Renal cortex interstitium (tissue), 15 donors: ENCODE measurements at places on chromosomes 5 and 9. TPM values are rescaled to one million over a fixed set of nuclear protein-coding genes. Genes with fewer than 3 reads are reported as not detected.

- no peak for DNase-seq
Measured at GRCh38 chr9:131094015-131094414, 2.3 kb upstream of the AIF1L start.

DNA sequence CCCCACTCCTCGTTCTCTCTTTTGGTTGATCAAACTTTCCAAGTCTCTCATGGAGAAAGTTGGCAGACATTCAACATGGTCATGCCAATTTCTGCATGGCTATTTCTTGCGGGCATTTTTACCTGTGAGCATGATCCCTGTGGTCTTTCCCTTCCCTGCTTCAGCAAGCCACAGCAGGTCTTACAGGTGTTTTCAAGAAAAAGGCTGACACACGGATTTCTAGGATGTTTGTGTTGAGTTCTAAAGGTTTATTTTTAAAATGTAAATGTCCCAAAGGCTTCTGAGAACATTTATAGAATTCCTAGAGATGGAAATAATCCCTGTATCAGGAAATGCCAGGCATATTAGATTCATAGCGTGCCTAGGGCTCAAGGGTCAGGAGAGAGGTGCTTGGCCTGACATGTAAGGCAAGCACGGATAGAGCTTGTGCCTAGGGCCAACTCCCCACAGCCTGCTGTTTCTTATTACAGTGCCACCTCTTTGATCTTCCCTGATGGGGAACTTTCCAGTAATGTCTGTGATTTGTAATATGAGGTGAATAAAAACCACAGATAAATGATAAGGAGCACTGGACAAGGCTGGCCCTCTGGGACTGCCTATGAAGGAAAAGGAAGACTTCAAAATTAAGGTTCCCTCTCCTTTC is 79.8 kb downstream of the MUSK start:
- no peak for DNase-seq

- no peak for DNase-seq
Measured at GRCh38 chr5:40578501-40579451, 100.9 kb upstream of the PTGER4 start.

DNA sequence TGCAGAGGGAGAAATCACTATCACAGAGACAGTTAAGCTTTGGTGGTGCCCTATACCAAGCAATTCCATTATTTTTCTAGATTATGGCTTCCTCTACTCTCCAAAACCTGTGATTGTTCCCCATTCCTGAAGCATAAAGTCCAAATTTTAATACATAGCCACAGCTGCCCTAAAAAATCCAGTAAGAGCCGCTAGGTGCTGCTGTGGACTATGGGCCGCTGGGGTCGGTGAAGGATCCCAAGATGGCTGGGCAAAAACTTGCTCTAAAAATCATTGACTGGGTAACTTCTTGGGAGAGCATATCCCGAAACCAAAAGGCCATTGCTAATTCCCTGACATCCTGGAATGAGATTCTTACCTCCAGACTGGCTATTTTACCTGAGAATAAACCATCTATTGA is 245.3 kb downstream of the NFIB start:
- DNase-seq = no peak

DNA sequence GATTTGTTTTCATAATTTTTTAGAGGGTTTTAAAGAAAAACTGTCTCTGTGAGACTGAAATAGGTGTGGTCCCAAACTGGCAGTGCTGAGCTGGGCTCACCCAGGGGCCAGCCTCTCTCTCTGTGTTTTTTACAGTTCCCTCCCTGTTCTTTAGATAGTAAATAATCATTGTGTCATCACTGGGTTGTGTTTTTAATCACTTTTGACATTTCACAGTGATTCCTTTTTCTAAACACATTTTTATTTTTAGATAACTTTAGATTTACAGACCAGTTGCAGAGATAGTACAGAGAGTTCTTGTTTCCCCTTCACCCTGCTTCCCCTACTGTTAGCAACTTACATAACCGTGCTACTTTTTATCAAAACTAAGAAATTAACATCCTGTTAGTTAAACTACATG is 44.4 kb downstream of the MAP1B start:
- no peak for DNase-seq

DNA sequence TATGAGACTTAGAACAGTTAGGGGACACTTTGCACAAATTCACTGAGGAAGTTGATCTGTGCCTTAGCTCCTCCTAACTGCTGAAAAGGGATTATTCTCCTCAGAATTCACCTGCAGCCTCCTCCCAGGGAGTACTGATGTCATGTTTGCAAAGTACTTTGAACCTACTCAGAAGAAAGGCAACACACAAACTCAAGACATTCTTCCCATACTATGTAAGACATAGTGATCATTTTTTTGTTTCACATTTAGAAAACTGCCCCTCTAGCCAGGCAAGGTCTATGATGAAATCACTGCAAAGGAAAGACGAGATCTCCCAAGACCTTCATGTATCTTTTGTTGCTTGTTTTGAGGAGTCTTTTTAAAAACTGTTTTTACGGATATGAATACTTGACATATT is 10.6 kb upstream of the VLDLR start:
- no peak for DNase-seq

GRCh38 chr5:110075656-110076055 is 385.9 kb downstream of the MAN2A1 start:
- DNase-seq = no peak

DNA sequence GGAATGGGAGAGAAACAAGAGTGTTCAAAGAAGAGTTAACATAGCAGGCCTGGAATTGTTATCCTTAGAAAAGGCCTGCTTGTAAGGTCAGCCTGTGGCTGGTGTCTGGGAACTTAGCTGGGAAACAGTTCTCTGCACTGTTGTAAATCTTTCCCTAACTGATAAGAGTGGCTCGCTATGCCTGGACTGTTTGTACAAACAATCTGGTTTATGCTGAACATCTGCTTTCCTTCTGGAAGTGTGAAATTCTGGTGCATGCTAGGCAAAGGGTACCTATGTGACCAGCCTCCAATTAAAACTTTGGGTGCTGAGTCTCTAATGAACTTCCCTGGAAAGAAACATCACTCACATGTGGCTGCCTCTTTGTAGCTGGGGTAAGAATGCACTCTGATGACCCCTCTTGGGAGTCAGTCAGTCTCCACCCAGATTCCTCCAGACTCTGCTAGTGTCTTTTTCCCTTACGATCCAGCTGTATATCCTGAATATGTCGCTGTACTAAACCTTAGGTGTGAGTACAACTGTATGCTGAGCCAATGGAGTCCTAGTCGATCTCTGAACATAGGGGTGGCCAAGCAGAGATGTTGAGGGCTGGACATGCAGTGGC is 16.5 kb downstream of the SPARC start:
- DNase-seq = no peak

DNA sequence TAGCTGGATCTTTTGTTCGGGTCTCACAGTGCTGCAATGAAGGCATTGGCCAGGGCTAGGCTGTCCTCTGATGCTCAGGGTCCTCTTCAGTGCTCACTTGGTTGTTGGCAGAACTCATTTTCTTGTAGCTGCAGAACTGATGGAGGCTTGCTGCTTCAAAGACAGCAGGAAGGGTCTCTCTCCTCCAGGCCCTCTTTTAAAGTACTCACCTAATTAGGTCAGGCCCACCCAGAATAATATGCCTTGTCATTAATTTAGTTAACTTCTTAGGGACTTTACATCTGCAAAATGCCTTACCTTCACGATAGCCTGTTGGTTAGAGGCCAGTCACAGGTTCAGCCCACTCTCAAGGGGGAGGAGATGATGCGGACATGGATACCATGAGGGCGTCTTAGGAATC is 114.7 kb downstream of the FBXL7 start:
- no peak for DNase-seq

DNA sequence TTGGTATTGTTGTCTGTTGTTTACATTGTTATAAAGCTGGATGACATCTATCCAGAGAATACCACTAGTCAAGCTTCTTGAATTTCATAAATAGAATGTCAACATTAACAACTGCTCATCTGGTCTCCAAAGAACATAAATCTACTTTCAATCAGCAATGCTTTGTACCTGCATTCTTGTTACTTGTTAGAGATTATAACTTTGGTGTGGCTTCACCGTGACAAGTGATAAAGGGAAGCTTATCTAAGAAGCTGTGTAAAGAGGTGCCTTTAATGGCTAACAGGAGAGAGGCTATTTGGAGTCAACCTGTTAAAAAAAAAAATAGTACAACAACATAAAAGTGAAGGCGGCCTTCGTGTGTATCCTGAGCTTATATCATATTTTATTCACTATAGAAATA is 41.8 kb downstream of the MUSK start:
- no peak for DNase-seq

DNA sequence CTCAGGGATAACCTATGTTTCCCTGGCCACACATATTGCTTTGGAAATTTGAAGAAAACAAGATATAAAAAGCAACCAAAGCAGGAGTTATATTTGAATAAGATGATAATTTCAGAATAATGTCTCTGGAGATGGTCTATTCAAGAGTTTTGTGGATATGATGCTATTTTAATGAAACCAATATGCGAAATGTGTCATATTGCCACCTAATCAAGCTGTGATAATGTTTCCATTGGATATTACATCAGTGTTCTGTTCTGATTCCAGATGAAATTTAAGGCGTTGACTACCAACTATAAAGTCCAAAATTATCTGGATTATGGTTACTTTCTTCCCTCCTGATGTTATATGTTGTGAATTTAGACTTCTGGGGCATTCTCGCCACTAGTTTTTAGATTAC is 27.6 kb upstream of the NUDT12 start:
- no peak for DNase-seq

GRCh38 chr5:130896636-130897035 is 268.4 kb downstream of the HINT1 start:
- DNase-seq = no peak

DNA sequence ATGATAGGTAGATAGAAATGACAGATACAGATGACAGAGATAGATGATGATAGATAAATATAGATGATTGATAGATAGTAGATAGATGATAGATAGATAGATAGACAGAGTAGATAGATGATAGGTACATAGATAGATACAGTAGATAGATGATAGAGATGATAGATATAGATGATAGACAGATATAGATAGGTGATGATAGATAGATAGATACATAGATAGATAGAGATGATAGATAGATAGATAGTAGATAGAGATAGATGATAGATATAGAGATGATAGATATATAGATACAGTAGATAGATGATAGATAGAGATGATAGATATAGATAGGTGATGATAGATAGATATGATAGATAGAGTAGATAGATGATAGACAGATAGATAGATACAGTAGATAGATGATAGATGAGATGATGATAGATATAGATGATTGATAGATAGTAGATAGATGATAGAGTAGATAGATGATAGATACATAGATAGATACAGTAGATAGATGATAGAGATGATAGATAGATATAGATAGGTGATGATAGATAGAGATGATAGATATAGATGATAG is 95.7 kb upstream of the SMIM23 start:
- no peak for DNase-seq

GRCh38 chr5:158812408-158812807 is 287.3 kb downstream of the EBF1 start:
- DNase-seq = no peak

DNA sequence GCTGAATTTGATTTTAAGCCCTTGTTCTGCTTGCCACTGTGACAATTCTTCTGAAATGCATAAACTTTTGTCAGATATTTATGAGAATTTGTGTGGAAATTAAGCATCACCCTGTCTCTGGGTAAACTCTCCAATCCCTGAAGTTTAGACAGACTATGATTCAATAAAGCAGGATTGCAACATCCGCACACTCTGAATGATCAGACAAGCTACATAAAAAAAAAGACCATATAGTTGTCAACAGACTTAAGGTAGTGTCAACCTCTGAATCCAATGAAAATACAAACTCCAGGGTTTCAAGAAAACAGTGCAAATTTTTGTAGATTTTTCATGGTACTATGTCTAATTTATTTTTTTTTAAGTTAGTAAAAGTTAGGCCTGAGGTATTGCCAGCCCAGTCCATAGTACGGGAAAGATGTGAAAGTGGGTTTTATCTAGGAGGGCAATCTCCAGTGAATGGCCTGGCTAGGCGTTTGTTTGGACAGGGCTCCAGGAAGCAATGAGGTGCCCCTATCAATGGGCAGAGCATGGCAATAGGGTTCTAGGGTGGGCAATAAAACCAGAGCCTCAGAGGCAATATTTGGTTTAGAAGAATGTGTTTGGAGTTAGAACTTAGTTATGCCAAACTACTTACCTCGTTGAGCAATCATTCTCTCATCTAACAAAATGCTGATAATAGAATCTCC is 762.6 kb upstream of the SEMA6A start:
- no peak for DNase-seq

Gene PCDH12
- polyA plus RNA-seq = 17.5 TPM

Gene ELP1
- 41.6 TPM for polyA plus RNA-seq

Gene AHRR
- polyA plus RNA-seq = 3.1 TPM

Gene PCDHA11
- polyA plus RNA-seq = 0.17 TPM

Gene COL23A1
- 8.7 TPM for polyA plus RNA-seq

Gene PCDHA3
- 0.37 TPM for polyA plus RNA-seq

Gene HTR4
- 0.11 TPM for polyA plus RNA-seq

Gene ADRB2
- 0.11 TPM for polyA plus RNA-seq

Gene FGFR4
- polyA plus RNA-seq = 79.7 TPM

Gene PCDHA9
- 0.04 TPM for polyA plus RNA-seq

Gene SARDH
- polyA plus RNA-seq = 12.3 TPM

Gene CAVIN4
- 3.2 TPM for polyA plus RNA-seq

Gene SPOCK1
- 6.5 TPM for polyA plus RNA-seq
